Left lung (tissue), 14 donors: ENCODE measurements at places on chromosomes 2 and 18. TPM values are rescaled to one million over a fixed set of nuclear protein-coding genes. Genes with fewer than 3 reads are reported as not detected.

PROM2 gene
- polyA plus RNA-seq = 12.6 TPM

- DNase-seq = no peak
Measured at GRCh38 chr2:203720915-203721672, 14.7 kb downstream of the CD28 start.

DNA sequence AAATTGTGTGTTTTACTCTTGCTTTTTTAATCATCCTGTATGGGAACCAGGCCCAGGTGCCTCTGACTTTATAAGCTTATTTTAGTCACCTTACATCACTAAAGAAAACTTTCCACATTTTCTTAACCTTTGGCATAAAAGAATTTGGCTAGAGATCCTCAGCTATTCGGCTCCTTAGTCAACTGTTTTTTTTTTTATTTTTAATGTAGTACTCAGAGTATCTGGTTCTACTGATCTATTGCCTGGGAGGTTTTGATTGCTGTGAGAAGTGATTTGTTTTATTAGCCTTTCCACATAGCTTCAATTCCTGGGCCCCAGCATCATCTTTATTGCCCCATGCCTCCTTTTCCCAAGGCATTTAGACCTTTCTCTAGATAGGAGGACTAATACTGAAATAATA lies 121.0 kb downstream of the MYO1B start:
- no peak for DNase-seq

ZNF532 gene
- 151 TPM for polyA plus RNA-seq

ANKRD62 gene
- not detected for polyA plus RNA-seq

SERPINE2 gene
- polyA plus RNA-seq = 82.4 TPM

DNA sequence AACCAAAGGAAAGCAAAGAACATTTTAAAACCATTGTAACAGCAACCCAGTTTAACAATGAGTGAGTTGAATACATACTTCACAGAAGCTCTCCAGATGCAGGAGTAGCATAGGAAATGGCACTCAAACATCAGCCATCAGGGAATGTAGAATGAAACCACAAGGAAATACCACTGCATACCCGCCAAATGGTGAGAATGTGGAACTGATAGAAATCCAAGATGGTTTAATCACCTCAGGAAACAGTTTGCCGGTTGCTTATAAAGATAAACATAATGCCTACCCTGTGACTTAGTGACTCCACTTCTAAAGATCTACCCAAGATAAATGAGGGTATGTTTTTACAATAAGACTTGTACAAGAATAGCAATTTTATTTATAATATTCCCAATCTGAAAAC lies 132.0 kb downstream of the GALNT1 start:
- DNase-seq = no peak

PTPRN gene
- polyA plus RNA-seq = 0.38 TPM

POMC gene
- 0.74 TPM for polyA plus RNA-seq

DNA sequence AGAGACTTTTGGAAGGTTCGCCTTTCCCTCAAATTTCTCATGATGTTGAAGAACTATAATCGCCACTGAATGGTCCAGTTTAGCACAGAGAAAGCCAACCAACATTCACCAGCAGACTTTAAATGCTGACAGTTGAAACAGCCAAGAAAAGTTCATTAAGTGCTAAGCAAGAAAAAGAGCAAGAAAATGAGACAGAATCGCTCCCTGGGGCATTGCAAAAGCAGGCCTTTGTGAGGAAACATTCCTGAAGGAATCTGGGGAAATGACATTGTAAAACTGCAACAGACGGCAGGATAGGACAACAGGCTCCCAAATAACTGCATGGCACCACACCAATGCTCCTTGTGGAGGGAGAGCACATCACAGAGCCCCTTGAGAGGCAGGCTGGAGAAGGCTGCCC lies 269.3 kb upstream of the ID2 start:
- no peak for DNase-seq

C2orf66 gene
- 0.13 TPM for polyA plus RNA-seq

- no peak for DNase-seq
Measured at GRCh38 chr2:21787941-21788340, 664.2 kb downstream of the TDRD15 start.

DNA sequence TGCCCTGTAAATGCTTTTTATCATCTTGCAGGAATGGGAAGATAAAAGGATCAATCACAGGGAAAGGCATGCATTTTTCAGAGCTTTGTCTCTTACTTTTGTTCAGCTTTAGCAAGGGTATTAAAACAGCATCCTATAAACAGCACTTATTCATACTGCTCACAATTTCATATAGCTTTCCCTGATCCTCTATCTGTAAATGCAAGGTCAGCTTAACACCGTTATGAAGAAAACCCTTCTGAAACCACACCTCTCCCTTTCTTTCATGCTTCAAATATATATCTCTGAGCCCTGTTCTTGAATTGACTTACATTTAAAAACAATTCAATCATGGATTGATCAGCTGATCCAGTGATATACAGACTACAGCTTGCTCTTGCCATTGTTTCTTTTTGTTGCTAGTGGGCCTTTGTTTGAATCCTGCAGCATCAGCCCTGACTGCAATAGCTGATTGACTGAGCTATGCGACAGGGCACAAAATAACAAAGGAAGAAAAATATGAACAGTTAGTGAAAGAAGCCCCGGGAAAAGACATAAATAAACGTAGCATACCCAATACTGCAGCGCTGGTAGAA lies 795.5 kb upstream of the CDH2 start:
- no peak for DNase-seq

DNA sequence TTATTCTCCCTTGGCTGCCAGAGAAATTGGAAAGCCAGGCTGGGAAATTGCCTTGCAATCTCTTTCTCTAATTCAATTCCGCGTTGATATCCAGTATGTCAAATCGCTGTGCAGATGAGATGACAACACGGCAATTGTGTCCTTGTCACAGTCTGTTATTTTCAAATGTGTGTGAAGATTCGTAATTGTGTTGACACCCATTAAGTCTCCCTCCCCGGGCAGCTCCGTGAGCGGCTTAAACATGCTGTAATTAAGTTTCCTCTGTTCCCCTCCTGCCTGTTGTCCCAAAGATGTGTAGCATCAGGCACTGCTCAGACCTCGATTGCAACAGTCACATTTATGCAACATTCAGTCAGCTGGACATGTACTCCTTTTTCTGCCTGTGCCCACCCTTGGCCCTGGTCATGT lies 209.5 kb downstream of the LPIN1 start:
- DNase-seq = no peak

NGEF gene
- 3.6 TPM for polyA plus RNA-seq

GRCh38 chr2:188693111-188693510 lies 281.1 kb upstream of the COL3A1 start:
- peak; percentile 34 for DNase-seq

GRCh38 chr2:83068714-83069113 lies 1390.4 kb downstream of the SUCLG1 start:
- no peak for DNase-seq

GRCh38 chr18:35457140-35457704 lies 40.5 kb downstream of the INO80C start:
- no peak for DNase-seq

DNA sequence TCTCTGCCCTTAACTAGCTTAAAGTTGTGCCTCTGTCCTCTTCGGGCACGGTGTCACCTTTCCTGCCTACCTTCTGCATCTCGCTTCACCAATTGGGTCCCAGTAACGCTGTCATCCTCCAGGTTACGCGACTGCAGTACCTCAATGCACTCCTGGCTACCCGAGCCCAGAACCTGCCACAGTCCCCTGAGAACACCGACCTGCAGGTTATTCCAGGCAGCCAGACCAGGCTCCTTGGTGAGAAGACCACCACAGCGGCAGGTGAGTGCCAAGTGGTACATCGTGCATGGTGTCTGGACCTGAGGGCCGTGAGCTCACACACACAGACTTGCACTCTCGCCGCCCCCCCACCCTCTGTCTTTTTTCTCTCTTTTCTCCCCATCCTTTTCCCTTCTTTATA lies 12.8 kb downstream of the CNNM3 start:
- DNase-seq = no peak

- no peak for DNase-seq
Measured at GRCh38 chr2:118580651-118581050, 266.8 kb downstream of the EN1 start.

GLB1L gene
- polyA plus RNA-seq = 15.9 TPM

- no peak for DNase-seq
Measured at GRCh38 chr2:233211548-233211895, 40.0 kb upstream of the ATG16L1 start.

MPP4 gene
- polyA plus RNA-seq = 0.20 TPM

UGT1A10 gene
- polyA plus RNA-seq = not detected

- no peak for DNase-seq
Measured at GRCh38 chr18:24051031-24051947, 36.7 kb downstream of the TTC39C start.

GRCh38 chr2:189037518-189037917 lies 63.3 kb downstream of the COL3A1 start:
- no peak for DNase-seq

DNA sequence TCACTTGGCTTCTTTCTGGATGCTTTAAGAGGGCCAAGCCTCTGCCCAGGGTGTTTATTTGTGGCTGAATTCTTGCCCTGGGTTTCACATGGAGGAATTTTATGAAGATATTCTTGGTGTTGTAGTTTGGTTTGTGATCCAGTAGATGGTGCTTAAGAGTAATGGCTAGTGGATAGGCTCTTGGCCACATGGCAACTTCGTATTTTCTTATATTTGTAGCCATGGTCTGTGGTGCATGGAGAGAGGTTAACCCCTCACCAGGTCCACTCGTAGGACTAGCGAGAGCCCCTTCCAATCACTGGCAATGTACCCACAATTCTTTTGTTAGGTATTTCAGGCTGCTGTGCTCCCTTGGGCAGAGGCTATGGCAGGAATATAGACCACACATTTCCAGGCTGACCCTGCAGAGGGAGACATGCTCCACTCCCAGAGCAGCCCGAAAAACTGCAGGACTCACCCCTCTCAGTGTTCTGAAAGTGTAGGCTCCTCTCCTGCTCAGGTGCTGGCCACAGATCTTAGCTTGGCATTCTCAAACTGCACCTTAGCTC lies 582.1 kb upstream of the SETBP1 start:
- no peak for DNase-seq

CYS1 gene
- polyA plus RNA-seq = 17.4 TPM

DNA sequence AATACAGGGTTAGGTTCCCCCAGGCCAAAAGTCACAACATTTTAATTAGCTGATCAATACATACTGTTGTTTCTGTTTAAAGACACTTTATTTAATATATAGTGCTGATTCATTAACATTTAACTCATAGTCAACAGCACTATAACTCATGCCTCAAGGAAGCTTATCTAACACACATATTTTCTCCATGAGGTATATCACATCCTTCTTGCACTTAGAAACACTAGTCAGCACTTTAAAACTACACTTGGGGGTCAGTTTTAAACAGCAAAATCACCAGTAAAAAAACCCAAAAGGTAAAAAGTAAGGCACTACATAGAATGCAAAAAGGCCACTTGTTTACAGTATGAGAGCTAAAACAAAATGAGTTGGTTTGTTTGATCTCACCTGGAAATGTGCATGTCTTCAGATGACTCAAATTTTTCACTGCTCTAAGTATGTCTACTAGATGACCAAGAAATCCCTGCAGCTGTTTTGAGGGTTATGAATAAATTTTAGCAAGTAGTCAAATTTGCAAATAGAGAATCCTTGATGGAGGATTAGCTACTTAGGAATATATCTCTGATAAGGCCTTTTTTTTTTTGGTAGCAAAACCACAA lies 54.1 kb upstream of the EPB41L5 start:
- DNase-seq = no peak

- no peak for DNase-seq
Measured at GRCh38 chr2:204177251-204177976, 240.9 kb downstream of the ICOS start.

- peak; percentile 47 for DNase-seq
Measured at GRCh38 chr2:239832490-239833268, 192.5 kb downstream of the NDUFA10 start.

TFPI gene
- polyA plus RNA-seq = 172 TPM

GRCh38 chr2:39218391-39218790 lies 25.4 kb downstream of the CDKL4 start:
- no peak for DNase-seq

DNA sequence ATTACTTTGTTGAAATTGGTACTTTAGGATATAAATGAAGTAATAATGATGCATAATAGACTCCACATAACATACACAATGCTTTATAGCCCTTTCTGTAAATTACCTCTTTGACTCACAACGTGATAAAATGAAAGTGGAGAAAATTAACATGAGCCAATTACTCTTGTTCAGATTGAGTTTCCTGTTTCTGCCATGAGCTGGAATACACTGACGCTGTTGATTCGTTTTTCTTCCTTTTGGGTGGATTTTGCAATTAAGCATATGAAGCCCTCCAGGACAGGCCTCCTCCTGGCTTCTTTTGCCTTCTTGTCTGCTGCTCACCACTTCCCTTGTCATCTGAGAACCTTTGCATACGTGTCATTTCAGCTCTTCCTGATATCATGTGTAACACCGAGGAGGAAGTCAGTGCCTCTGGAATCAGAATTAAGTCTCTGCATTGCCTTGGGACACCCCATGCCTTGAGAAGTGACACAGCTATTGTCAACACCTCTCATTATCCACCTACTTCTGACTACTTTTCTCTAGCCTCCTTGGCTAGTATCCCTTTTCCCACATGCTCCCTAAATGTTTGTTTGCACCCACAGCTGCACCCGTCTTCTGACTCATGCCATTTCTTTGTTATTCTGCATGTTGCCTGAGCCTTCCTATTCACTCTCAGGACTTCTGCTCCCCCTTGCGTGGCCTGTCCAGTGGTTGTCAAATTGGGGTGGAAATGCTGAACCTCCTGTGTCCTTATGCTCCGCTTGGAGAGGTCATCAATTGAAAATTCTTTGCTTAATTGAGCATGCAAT lies 134.1 kb downstream of the FMNL2 start:
- no peak for DNase-seq

TAF4B gene
- polyA plus RNA-seq = 4.0 TPM

GRCh38 chr2:128320192-128320905 lies 1.7 kb upstream of the HS6ST1 start:
- DNase-seq = no peak

DNA sequence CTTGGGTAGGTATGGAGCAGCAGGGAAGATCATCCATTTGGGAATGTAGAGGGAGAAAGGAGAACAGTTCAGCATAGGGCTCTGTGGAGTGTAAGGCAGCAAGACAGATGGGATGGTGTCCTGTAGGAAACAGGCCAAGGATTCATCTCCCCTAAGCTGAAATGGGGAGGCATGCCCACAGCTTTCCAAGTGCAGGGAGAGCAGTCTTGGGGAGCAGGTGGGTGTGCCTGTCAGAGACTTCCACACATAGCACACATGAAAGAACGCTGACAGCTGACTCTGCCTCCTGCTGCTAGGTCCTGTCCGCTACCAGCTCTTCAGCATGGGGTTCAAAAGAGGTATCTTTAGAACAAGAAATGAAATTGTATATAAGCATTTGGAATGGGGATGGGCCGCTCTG lies 9.0 kb downstream of the SETBP1 start:
- DNase-seq = no peak

- no peak for DNase-seq
Measured at GRCh38 chr2:102005989-102006885, 14.5 kb downstream of the IL1R2 start.

EPB41L3 gene
- polyA plus RNA-seq = 30.0 TPM

- DNase-seq = no peak
Measured at GRCh38 chr18:26555804-26556553, 7.6 kb upstream of the KCTD1 start.

- DNase-seq = no peak
Measured at GRCh38 chr18:77671456-77672167, 422.0 kb downstream of the GALR1 start.

SERPINB12 gene
- polyA plus RNA-seq = not detected
